ENCODE measurements at places on chromosomes 3 and 15.

- DNase-seq, result no peak
Measured at GRCh38 chr3:81910244-81910852, 148.9 kb upstream of the GBE1 start.

DNA sequence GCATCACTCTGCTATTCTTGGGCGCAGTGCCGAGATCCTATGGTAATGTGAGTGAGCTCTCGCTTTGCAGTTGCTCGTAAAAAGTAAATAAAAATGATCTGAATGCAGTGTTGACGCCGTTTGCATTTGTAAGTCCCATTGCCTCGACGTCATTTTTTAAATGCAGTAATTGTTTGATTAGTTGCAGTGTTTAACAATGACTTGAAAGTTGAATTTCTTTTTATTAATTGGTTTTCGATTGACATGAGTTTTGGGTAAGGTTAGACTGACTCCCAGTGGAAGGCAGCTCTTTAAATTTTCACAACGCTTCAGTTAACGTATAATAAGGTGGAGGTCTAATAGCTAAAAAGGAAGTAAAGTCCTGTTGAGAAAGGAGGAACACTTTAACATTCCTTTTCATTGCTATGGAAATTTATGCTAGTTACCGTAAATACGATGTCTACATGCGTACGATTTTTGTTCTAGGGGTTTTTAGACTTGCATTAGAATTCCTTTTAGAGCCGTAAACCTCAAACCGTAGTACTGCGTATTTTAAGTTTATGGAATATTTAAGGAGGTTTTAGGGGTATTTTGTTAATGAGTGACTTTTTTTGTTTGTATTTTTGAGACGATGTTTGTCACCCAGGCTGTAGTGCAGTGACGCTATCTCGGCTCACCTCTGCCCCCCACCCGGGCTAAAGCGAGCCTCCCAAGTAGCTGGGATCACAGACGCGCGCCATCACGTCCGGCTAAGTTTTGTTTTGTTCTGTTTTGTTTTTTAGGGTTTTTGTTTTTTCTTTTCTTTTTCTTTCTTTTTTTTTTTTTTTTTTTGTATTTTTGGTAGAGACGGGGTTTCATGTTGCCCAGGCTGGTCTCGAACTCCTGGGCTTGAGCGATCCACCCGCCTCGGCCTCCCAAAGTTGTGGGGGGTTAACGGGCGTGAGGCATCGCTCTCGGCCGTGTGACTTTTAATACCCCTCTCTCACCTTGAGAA is 1.4 kb downstream of the MORF4L1 start:
- DNase-seq, result no peak

GRCh38 chr3:8757551-8758518 is 11.6 kb downstream of the OXTR start:
- no peak for DNase-seq

GRCh38 chr15:28094732-28095521 is 4.2 kb downstream of the OCA2 start:
- DNase-seq, result no peak

DNA sequence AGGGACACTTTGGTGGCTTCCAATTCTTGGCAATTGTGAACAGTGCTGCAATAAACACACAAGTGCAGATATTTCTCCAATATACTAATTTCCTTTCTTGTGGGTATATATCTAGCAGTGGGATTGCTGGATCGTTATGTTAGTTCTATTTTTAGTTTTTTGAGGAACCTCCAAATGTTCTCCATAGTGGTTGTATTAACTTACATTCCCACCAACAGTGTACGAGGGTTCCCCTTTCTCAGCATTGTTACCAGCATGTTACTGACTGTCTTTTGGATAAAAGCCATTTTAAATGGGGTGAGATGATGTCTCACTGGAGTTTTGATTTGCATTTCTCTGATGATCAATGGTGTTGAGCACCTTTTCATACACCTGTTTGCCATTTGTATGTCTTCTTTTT is 92.8 kb downstream of the DAPK2 start:
- no peak for DNase-seq

DNA sequence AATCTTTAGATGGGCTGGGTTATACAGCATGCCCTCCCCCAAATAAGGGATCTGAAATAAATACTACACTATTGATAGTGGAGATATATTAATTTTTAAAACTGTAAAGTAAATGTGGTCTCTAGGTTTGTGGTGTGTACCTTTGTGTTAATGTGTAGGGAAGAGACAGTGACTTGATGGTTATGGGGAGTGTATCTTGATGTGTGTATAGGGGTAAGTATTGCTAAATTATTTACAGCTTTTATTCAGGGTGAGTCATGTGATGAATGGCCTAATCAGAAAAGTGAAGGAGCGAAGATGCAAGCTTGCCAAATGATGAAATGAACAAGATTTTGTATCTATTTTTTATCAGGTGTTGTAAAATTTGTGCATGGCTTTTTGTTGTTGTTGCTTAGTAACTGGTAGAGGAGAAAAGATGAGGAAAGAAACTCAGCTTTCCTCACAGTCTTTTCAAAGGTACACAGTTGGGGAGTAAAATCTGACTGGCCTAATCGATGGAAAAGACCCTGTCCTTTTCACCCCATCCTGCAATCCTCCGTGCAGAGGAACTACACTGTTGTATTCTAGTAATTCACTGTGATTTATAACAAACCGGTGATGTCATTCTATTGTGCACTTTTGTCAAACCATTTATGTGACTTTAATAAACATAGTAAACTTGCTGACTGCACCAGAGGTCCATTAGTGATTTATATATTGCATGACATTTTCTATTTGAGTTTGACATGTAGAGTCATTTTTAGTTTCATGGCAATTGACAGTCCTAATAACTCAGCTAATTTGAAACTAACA is 17.7 kb downstream of the FEM1B start:
- DNase-seq, result no peak

GRCh38 chr15:26564361-26564760 is 208.5 kb downstream of the GABRB3 start:
- no peak for DNase-seq

- DNase-seq, result no peak
Measured at GRCh38 chr3:48928679-48929078, 10.0 kb downstream of the ARIH2 start.

GRCh38 chr3:117893001-117893400 is 1141.6 kb downstream of the IGSF11 start:
- DNase-seq, result no peak

DNA sequence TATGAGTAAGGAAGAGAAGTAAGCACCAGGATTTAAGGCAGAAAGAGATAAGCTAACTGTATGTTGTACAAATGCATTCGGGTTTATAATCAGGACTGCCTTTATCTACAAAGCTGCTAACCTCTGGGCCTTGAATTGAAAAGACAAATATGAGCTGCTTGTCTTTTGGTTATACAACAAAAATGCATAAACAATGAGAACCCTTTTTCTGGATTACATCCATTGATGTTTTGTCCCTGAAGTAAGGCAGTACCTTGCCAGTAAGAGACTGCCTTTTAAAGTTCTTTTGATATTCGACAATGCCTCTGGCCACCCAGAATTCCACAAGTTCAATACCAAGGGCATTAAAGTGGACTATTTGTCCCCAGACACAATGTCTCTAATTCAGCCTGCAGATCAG is 280.7 kb downstream of the ZNF621 start:
- DNase-seq, result no peak

DNA sequence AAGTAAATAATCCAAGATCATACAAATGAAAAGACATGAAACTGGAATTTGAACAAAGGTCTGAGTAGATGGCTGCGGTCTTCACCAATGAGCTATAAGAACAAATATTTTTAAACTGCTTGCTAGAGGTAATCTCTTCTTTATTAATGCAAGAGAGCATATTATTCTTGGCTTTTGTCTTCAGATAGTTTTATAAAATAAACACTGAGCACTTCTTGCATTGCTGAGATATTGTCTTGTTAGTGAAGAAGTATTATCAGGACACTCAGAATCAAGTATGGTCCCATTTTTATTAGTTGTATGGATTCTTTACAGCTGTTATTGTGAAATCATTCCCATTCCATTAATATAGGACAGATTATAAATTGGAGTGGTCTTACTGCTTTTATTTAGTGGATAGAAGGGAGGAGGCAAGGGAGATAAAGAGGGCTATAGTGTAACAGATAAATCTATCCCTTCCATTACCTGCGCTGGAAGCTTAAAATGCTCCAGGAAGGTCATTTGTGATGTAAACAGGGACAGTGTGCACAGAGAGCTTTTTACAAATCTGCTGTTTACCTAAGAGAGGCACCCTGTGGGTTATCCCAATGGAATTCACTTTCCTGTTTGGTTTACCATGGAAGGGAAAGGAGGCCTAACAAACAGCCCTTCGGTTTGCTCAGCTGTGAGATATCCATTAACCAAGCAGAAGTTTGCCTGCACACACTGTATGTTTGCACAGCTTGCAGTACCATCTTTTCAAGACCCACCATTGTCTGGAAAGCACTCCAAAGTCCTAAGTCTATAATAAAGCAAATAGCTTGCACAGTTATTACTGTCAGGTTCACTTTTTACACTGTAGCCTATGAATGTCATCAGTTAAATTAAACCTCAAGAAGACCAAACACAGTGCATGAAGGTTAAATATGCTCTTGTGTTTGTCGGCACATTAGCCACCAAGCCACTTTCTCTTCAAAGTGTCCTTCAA is 347.7 kb upstream of the TGFBR2 start:
- DNase-seq, result peak; percentile 28

GRCh38 chr3:33117461-33117860 is 3.6 kb downstream of the CRTAP start:
- no peak for DNase-seq

DNA sequence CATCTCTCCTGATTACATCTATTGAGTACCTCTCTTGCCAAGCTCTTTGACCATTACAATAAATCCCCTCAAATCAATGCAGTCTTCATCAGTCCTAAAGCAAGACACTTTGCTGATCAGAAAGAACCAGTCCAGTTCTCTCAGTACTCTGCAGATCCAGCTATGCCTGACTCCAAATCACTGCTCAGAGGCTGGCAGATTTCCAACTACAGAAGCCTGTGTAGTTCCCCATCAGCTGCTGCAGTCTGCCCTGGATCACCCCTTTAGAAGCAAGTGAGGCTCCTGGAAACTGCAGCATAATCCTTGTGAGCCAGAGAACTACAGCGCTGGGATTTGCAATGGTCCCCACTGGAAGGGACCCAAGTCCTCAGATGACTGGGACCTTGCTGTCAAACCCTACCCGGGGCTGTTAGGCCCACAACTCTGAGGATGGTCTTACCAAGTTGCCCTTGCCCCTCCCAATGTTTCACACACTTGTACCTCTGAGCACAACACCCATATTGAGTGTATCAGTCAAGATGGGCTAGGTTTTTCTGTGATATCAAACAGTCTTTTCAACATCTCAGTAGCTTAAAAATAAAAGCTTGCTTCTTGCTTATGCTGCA is 81.9 kb upstream of the TOPAZ1 start:
- no peak for DNase-seq

DNA sequence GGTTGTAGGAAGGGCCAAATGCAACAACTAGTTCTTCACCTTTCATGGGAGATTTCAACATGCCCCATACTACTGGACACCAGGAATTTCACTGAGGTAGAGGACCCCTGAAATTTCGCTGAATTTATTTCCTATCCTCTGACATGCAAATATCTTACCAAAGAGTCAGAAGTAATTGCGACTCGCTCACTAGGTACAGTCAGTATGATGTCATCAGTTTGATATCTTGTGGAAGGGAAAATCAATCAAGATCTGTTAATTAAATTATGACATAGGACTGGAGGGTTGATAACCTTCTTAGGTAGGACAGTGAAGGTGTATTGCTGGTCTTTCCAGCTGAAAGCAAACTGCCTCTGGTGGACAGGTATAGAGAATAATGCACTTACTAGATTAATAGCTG is 74.9 kb upstream of the TNIK start:
- no peak for DNase-seq

DNA sequence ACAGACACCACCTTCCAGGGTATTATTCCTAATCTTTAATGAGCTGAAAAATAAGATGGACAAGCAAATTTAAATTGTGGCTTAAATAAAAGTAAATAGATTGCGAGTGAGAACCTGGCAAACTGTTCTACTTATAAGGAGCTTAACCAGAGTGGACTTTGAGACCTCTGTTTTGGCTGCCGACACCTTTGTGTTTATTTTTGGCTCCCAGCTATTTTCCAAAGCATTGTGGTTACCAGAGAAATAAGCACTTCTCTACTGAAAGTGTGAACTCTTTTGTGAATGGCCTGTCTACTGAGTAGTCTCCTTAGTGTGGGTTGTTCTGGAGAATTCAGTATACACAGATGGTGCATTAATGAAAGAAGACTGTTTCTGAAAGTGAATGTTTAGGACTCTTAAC is 109.4 kb downstream of the ATP8B4 start:
- no peak for DNase-seq

GRCh38 chr15:83306561-83306960 is 22.1 kb upstream of the BNC1 start:
- no peak for DNase-seq

All from NCI-H1436 treated with DMSO at 0.1 percent for 48 hours (cell line).